ENCODE measurements at places on chromosomes 7 and 10.

DNA sequence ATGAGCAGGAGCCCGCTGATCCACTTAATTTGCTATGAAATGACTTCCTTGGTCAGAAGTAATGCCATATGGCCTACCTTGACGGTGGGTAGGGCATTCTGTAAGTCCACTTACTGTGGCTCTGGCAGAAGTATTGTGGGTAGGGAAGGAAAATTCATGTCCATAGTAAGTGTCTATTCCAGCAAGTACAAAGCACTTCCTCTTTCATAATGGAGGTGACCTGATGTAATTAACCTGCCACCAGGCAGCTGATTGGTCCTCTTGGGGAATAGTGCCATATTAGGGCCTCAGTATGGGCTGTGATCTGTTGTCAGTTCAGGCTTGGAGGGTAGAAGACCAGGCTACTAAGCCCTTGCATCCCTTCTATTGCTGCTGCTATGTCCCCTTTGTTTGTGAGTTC is 103.9 kb downstream of the SLC37A3 start:
- DNase-seq = no peak

DNA sequence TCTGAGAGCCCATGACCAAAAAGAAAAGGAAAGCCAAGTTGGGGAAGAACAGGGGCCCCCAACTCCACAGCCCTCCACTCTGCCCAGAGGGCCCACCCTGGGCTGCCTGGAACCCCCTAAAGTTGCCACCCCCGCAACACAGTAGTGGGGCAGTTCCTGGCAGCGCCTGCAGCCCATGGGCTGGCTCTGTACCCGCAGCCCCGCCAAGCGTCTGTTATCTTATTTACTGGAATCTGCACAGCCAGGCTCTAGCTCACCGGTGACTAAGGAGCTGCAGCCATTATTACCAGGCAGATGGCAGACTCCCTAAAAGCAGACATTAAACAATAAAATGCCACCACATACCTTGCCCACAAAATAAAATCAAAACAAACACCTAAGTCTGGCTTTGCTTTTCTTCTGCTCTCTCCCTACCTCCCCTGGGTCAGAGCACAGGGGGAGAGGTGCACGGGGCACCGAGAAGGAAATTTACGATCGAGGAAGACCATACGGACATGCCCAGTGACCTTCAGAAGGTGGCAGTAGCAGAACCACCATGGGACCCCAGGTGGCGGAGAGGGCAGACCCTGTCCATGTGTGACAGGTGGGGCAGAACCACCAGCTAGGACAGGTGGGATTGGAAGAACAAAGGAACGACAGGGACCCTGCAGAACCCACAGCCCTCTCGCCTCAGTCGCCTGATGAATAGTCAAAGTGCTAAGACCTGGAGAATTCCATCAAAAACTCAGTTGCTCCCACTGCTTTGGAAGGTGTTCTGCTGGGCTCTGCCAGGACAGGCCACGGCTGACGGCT is 66.3 kb downstream of the PRKAG2 start:
- DNase-seq = no peak

DNA sequence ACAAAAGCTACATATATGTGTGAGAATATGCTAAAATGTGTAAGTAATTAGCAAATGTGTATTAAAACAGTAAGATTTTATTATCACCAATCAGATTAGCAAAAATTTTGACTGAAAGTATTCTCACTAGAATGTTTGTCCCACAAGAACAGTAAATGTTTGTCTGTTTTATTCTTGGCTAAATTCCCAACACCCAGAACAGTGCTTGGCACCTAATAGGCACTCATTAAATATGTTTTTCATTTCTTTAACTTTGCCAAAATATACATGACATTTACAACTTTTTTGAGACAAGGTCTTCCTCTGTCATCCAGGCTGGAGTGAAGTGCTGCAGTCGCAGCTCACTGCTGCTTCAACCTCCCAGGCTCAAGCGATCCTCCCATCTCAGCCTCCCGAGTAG is 143.6 kb downstream of the EBF3 start:
- no peak for DNase-seq

- DNase-seq = no peak
These were observed 131.1 kb downstream of the KCND2 start for GRCh38 chr7:120404042-120404441.

GRCh38 chr7:83782628-83783027 is 133.7 kb upstream of the SEMA3E start:
- DNase-seq = no peak

- DNase-seq = no peak
These were observed 157.7 kb upstream of the PRR15 start for GRCh38 chr7:29405891-29406290.

GRCh38 chr7:92909686-92910475 is 73.5 kb upstream of the CDK6 start:
- no peak for DNase-seq

DNA sequence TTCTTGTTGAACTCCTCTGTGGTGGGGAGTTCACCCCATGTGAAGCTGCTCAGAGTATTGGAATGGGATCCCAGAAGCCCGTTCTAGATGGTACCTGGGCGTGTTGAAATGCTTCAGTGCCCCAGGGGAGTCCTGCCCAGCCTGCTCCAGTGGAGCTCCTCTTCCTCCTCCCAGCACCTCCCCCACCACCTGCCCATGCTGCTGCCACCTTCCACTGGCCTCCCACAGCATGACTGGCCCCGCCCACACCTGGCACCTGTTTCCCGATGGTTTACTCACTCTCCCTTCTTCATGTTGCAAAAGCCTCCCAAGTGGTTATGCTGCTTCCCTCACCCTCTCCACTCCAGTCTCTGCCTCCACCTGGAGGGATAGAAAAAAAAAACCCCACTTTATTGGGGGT is 32.2 kb upstream of the PCBD1 start:
- no peak for DNase-seq

DNA sequence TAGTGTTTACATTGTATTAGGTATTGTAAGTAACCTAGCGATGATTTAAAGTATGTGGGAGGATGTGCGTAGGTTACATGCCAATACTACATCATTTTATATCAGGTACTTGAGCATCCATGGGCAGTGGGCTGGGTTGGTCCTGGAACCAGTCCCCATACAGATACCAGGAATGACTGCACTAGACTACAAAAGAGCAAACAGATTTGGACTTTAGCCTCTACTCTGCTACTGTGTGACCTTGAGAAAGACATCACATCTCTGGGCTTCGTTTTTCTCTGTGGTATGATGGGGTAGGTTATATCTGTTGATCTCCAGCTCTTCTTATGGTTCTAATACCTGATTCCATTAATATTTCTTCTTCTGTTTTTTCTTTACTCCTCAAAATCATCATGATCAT is 412.5 kb upstream of the LRGUK start:
- no peak for DNase-seq

DNA sequence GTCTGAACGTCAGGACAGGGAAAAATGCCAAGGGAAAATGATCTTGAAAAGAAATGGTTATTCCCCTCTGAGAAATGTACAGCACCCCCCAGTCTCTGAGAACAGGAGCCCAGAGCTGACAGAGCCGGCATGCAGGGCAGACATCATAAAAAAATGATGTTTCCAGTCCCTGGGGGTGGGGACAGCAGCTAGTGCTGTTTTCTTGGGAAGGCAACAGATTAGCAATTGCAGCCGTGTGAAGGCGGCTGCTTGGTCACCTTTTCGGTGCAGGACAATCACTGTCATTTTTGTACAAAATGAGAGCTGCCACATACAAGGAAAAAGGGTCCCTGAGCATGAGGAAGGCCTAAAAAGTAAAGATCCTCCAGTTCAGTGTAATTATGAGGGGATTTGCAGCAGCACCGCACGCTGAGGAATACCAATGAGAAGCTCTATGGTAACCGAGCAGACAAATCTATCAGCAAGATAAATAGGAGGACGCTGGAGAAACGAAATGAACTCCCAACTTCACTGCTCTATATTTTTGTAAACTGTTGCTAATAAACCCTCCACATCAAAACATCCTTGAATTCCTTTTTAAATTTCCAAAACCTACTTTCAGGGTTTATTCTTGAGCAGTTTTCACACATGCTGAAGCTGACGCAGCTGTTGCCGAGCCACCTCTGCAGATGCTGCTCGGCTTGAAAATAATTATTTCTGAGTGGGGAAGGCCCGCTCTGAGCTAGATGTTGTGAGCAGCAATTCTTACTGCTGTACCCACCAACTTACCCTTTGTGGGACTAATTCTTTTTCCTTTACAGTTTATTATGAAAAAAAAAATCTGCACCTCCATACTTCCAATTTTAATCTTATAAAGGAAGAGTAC is 98.2 kb upstream of the NEBL start:
- no peak for DNase-seq

DNA sequence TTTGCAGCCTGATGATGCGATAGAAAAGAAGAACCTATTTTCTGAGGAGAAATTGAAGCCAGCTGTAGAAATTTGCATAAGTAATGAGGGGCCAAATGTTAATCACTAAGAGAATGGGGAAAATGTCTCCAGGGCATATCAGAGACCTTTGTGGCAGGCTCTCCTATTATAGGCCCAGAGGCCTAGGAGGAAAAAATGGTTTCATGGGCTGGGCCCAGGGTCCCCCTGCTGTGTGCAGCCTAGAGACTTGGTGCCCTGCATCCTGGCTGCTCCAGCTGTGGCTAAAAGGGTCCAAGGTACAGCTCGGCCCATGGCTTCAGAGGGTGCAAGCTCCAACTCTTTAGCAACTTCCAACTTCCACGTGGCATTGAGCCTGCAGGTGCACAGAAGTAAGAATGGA is 123.4 kb downstream of the STK31 start:
- DNase-seq = no peak

DNA sequence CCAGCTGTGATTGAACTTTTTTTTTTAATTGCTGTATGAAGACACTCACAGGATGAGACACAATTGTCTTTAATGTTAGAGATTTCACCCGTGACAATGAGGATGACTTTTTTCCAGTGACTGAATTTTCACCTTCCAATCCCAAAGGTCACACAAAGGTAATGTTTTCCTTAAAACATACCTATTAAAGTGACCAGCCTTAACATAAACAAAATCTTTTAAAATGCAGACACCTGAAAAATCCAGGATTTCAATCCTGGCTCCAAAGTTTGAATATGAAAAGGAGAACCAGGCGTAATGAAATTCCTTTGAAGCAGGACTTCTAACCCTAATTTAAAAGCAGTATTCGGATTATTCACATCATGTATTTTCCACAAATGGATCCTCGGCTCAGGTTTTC is 647.7 kb downstream of the GATA3 start:
- no peak for DNase-seq

- DNase-seq = peak; percentile 79
These were observed 14.5 kb downstream of the LBX1 start for GRCh38 chr10:101214446-101215396.

DNA sequence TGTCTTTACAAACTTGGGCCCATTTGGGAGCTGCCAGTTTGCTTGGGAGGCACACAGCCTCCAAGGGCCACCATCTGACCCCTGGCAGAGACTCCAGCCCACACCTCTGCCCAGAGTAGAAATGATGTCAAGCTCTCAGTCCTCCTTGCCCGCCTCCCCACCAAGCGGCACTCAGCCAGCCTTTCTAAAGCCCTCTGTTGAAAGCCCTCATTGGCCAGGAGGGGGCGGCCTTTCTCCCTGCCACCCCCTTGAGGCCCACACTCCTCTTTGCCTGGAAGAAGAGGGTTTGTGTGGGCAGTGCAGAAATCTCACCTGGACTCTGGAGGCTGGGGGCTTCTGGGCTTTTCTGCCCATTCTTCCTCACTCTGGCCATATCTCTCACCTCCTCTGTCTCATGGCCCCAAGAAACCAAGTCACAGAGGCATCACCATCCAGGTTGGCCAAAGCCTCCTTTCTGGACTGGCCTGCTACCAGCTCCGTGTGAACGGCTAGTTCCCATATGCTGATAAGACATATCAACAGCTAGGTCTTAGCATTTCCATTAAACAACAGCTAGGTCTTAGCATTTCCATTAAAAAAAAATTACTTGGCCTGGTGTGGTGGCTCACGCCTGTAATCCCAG is 36.1 kb downstream of the UBTD1 start:
- DNase-seq = peak; percentile 22

- no peak for DNase-seq
These were observed 2.8 kb downstream of the FXYD4 start for GRCh38 chr10:43374194-43374593.

GRCh38 chr10:24136070-24136469 is 72.9 kb upstream of the KIAA1217 start:
- DNase-seq = no peak

DNA sequence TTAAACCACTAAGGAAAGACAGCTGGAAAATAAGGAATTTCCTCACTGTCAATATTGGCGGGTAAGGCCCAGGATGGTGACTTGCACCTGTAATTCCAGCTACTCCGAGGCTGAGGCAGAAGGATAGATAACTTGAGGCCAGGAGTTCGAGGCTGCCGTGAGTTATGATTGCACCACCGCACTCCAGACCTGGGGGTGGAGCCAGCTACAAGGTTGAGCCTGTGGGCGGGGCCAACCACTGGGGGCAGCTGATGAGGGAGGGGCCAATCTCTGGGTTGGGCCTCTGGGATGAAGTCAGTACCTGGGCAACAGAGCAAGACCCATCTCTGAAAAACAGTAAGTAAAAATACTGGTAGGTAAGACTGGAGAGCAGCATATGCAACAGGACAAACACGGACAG is 80.1 kb upstream of the ADO start:
- no peak for DNase-seq

- no peak for DNase-seq
These were observed 272.9 kb upstream of the KLF6 start for GRCh38 chr10:4057725-4058513.

DNA sequence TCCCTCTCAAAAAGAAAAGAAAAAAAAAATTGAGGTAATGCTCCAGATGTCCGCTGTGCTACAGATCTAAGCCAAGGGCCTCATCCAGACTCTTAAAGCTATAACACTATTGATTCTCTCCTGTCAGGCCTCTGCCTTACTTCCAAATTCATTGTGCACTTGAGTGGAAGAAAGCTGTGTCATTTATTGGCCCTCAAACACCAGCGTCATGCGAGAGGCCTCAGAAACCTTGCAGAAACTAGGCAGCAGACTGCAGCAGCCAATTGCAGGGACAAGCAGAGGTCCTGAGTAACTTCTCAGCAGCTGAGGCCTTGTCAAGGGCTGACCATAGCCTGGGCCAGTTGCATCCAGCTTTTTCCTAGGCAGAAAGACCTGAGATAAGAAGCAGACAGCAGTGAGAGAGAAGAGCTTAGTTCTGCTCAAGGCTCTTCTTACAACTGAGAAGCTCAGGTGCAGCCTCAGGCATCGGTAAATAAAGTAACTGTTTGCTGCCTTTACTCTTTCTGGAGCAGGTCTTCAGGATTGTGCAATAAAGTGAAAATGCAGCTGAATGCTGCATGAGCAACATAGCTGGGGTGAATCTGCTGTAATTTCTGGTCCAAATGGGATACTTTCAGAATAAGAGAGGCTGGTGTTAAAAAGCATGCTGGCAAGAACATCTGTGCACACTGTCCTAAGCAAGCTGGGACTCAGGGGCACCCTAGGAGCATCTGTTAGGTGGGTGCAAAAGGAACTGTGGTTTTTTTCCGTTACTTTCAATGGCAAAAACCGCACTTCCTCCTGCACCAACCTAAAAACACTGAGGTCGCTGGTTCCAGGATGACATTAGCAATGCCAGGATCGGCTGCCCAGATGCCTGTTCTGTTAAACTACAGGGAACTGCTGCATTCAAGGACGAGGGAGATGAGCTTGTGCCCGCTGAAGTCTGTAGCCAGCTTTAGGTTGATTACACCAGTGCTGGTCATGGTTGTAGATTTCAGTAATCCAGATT is 181.8 kb upstream of the PFKP start:
- DNase-seq = no peak

Data from activated CD8-positive, alpha-beta memory T cell treated with anti-CD3 and anti-CD28 coated beads, Interleukin-2, amount 50 U/mL, for 4 hours (primary cell).